ENCODE measurements at places on chromosomes 3 and 15.

GRCh38 chr3:186532598-186533072, 11.5 kb downstream of the CRYGS start:
- DNase-seq: no peak

DNA sequence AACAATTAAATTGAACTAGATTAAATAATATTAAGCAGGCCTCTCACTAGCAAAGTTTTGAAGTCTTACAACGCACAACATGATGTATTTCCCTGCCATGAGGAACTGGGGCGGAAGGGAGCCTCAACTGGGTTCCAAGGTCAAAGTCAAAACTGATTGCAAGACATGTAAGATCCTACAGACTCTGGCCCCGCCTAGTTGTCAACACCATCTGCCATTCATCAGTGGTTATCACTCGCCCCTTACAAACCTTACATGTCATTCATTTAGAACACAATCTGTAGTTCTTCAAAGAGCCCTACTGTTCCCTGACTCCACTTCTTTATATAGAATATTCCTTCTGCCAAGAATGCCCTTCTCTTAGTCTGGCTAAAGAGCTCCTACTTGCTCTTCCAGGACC, 10.0 kb downstream of the ATP13A3 start:
- DNase-seq: no peak

- no peak for DNase-seq
Observed at GRCh38 chr3:59660376-59660775, 610.6 kb upstream of the CFAP20DC start.

DNA sequence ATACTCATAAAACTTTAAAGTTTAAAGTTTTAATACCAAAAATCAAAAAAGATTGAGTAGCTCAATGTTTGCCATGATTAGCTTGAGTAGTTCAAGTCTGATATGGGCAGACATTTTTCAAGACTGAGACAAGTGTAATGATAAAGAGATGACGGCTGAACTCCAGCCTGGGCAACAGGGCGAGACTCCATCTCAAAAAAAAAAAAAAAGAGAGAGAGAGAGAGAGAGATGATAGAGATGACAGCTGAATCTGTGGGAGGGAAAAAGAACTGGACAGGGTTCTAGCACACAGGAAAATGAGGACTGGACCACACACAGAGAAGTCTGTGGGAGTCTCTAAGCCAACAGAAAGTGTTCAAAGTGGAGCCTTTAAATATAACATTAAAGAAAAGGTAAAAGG, 25.2 kb downstream of the CEP152 start:
- no peak for DNase-seq

Measured in NCI-H460 (cell line).